RWPE1 (cell line): ENCODE measurements at places on chromosomes 1 and 21.

DNA sequence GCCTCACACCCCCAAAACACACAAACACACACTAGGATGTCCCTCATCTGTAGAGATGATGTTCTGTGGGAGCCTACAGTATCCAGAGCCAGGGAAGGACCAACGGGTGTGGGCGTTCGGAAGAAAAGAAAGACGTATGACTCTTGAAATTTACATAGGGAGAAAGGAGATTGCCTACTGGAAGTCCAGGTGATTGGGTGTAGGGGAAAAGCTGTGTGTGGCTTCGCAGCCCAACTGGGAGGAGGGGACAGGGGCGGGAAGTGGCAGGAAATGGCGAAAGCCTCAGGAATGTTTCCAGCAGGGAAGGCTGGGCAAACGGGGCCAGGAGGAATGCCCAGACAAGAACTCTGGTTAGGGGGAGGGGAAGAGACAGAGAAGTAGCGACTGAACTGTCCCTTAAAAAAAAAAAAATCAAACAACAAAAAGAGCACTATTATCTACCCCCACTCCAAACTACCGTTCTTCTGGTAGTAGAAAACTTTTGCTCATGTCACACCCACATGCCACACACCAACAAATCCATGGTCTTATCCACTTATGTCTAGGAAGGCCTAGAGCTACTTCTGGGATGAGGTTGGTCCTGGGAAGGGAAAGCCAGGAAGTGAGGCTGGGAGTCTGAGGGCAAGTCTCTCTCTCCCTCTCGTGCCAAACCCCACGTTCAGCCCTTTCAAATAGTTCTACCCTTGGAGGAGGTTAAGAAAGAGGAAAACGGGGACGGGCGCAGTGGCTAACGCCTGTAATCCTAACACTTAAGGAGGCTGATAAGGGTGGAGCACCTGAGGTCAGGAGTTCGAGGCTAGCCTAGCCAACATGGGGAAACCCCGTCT lies 1.8 kb upstream of the CKS1B start:
- peak; percentile 88 for DNase-seq

DNA sequence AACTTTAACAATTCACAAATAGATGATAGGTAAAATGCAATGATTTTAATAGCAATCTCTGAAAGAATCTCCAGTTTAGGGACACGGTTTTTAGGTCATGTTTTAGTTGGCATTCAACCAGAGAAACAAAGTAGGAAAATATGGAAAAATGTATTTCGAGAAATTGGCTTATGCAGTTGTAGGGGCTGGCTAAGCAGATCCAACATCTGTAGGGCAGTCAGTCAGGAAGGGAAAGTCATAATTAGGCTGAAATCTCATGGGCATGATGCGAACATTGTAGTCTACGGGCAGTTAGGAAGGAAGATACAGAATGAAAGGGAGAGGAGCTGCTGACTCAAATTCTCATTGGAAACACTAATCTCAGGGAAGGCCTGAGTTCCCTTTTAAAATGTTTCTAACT lies 1276.0 kb upstream of the ADGRL4 start:
- DNase-seq: no peak

DNA sequence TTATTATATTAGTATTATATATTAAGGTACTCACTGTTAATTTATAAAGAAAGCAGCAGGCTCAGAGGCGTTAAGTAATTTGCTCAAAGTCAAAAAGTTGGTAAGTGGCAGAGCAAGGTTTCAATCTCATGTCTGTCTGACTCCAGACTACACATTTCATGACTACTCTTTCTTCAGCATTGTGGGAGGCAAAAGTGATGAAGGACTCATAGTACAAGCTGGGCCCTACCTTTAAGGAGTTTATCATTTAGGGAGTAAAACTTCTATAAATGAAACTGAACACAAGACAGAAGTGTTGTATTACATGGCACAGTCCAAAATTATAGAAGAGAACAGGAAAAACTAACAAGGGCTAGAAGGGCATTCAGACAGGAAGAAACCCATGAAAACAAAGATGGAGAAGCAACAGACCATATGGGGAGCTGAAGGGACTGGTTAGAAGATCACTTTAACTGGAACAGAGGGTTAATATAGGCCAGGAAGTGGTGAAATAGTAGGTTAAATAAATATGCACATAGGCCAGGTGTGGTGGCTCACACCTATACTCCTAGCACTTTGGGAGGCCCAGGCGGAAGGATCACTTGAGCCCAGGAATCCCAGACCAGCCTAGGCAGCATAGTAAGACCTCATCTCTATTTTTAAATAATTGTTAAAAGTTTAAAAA lies 11.5 kb downstream of the SORT1 start:
- DNase-seq: no peak

GRCh38 chr1:93313026-93313425 lies 32.7 kb upstream of the DR1 start:
- no peak for DNase-seq

GRCh38 chr1:232921381-232921780 lies 29.0 kb upstream of the NTPCR start:
- DNase-seq: no peak

DNA sequence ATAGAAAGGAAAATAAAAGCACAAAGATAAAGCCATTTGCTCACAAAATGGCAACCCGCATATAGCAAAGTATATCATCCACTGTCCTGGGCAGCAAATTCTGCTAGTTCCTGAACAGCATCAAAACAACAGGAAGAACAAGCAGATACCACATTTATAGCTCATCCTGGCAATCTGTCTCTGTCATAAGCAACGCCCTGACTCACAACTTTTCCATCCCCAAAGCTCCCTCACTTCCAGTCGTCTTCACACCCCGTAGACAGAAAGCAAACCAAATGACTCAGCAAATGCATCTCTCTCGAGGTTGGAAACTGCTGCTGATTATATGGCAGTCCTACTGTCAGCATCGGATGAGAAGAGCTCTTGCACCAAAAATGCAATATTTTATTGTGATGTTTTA lies 65.8 kb downstream of the AK5 start:
- DNase-seq: peak; percentile 71

- no peak for DNase-seq
Observed at GRCh38 chr1:39650431-39650830, 11.0 kb upstream of the HEYL start.

GRCh38 chr1:93042187-93043056 lies 36.7 kb upstream of the MTF2 start:
- DNase-seq: no peak

DNA sequence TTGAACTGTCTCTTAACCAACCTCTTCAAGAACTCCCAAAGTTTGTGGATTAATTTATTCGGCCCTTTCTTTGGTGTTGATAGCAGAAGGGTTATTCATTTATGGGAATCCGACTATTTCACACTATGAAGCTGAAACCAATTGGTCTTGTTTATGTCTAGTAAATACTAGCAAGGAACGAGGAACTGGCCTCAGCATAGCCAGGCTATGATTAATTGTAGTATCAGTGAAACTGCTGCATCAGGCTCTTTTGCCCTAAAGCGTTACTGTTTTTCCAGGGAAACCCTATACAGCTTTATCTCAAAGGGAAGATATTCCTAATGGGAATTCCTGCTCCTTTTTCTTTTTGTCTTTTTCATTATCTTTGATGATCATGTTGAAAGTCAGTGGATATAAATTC lies 35.1 kb downstream of the CLEC20A start:
- DNase-seq: no peak

- DNase-seq: no peak
Observed at GRCh38 chr1:83554174-83554573, 444.8 kb downstream of the TTLL7 start.

- peak; percentile 7 for DNase-seq
Observed at GRCh38 chr1:107877092-107877491, 87.9 kb downstream of the VAV3 start.

GRCh38 chr1:234845097-234845660 lies 235.2 kb upstream of the IRF2BP2 start:
- no peak for DNase-seq

DNA sequence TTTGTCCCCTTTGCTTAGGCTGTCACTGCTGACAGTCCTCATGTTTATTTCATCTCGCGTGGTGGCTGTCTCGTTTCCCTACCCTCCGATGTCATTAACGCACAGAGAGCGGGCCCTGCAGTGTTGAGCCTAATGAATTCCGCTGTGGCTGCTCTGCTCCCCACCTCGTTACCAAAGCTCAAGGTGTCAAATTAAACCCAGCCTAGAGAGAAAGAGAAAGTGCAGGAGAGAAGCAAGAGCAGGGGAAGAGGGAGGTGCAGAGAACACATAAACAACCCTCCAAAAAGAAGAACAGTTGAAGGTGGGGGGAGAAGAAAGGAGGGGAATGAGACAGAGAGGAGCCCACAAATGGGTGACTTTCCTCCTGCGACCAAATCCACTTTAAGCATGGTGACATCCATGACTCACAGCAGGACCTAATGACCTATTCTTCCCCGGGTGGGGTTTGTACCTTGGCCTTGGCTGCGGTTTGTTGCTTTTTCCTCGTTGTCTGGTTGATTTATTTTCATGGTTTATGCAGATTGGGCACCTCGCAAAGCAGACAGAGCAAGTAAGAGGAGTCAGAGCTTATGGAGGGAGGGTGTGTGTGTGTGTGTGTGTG lies 92.5 kb downstream of the PBX1 start:
- no peak for DNase-seq

DNA sequence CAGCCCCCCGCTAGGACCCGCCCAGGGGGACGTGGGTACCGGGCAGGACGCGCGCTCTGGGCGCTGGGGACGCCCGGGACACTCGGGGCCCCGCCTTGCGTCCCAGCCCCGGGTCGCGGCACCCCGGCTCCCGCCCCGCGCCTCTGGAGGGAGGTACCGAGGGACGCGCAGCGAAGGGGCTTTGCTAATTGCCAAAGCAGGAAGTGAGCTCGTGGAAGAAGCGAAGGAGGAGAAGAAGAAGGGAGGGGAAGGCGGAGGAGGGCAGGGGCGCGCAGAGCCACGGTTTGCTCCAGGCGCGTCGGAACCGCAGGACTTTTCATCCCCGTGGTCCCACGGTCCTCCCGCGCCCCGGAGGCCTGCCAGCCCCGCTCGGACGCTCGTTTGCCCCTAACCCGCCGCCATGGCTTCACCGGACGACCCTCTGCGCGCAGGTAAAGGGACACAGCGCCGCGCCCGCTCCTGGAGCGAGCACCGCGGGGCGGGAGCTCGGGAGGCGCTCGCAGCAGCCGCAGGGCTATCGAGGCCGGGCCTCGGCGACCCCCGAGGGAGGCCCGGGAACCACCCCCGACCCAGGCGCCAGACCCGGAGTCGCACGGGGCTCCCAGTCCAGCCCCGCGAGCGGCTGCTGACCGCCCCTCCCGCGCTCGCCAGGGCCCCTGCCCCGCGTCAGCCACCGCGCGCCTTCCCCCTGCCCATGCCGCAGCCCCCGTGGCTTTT lies 1.3 kb downstream of the EDARADD start:
- peak; percentile 24 for DNase-seq

DNA sequence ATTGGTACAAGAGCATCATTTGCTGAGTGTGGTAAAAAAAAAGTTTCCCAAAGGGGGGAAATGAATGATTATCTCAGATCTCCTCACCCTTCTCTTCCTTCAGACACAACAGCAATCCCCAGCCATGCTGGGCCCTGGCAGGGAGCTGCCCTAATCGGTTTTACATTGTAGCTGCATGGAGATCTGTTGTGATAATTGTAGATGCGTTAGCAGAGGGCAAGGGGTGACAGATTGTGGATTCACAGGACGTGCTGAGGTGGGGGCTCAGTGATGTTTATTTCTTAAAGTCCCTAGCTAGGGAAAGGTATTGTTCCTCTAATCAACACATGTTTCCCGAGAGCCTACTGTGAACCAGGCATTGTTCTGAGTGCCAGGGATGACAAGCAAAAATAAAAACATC lies 304.1 kb downstream of the PBX1 start:
- no peak for DNase-seq

DNA sequence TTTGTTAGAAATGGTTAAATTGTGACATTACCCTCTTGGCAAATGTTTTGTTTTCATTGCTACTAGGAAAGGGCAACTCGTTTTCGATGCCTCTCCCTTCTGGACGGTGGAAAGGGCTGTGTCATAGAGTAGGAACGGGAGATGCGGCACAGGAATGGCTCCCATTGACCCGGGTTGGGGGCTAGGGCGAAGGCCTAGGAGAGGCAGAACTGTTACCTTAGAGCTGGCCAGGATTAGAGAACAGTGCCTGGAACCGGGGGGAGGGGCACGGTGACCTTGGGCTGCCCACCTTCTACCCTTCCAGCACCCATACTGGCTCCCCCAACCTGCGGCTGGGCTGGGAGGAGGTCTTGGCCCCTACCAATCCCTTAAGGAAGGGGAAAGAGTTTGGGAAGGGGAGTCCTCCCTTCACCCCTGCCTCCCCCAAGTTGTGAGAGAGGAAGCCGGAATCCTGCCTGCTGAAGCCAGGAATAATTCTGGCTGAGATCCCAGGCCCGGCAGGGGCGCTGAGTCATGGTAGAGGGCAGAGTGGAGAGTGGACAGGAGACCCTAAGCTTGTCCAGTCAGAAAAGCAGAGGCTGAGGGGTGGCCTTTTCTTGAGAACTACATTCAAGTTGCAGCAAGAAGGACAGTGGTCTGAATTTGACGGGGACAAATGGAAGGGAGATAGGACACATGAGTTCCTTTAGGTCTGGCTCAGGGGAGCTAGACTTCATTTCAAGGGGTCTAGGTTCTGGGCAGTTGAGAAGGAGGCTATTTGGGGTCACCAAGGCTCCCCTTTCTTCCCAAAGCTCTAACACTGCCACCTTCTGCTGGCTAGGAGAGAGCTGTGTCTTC lies 8.2 kb downstream of the LMNA start:
- no peak for DNase-seq

DNA sequence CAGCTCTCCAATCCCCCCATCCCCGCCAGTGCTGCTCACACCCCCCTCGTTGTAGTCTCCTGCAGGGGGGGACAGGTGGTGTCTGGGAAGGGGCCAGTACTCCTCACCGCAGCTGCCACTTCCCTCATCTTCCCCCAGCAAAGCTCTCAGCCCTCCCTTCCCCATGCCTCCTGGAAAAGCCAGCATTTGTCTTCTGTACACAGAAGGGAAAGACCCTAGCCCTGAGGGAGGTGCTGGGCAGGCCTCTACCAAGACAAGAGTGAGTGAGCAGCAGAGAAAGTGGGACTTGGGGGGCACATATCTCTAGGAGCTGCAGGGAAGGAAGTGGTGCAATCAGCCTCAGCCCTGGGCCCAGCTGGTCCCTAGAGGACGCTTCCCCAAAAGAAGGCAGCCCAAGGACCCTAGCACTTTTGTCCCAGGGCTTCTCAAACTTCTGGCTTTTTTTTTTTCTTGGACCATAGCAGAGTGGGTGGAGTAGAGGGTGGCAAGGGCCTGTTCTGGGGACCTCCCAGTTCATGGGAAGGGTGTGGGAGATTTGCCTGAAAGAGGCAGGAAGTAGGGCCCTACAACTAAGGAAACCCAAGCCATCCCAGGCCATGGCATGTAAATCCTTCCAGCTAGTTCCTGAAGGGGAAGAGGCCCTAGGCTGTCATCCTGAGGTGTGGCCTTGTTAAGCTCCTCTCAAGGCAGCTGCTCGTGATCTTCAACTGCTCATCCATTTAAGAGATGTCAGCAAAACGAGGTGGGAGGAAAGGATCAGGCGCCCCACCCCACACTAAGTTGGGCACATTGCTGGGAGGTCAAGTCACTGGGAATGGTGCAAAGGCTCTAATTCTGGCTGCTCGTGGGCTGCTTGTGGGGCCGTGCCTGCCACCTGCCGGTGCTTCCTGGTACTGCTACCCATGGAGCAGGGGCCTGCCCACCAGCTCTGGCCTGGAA lies 12.6 kb downstream of the ZC3H12A start:
- DNase-seq: peak; percentile 67
